ENCODE measurements at places on chromosomes 4 and X.

- DNase-seq: no peak
Observed at GRCh38 chr4:184955636-184956035, 62.7 kb upstream of the HELT start.

- no peak for DNase-seq
Observed at GRCh38 chr4:183099537-183100297, 660 bp downstream of the WWC2 start.

DNA sequence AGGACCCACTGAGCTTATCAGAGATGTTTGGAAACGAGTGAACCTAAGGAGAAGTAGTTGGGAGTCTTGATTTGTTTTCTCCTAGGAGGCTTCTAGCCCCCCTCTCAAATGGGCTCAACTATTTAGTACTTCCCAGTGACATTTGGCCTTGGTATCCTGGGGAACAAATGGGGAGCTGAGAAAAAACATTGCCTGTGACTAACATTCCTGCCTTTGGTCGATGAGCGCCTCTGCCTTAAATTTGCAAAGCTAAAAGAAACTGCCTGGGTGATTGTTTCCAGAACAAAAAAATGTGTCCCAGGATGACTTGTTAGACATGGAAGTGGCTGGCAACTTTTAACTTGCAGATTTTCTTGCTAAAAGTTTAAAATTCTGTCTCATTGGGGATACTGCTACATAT lies 58.8 kb upstream of the IGFBP7 start:
- DNase-seq: no peak

- no peak for DNase-seq
Observed at GRCh38 chr4:98506462-98507132, 151.8 kb downstream of the TSPAN5 start.

- no peak for DNase-seq
Observed at GRCh38 chrX:37993176-37993575, 13.2 kb upstream of the SYTL5 start.

- DNase-seq: no peak
Observed at GRCh38 chrX:142977128-142977914, 48.4 kb upstream of the SPANXN4 start.

DNA sequence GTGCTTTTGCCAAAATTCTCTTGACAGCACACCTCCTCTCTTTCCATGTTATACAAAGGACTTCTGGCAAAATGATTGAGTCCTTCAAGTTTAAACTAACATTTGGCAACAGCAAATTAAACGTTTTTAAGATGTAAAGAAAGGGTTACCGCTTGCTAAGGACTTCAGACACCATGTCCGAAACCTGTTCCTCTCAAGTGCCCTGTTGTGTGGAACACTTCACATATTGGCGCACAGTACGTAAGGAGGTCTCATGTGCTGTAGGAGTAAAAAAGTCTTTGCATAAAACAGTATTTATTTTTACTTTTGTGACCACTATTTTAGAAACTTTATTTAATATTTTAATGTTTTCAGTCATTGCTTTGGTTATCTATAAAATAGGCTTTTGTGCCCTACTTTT lies 33.7 kb upstream of the HPRT1 start:
- no peak for DNase-seq

GRCh38 chr4:140363558-140363957 lies 9.9 kb upstream of the SCOC start:
- no peak for DNase-seq

GRCh38 chrX:20189171-20189570 lies 47.5 kb upstream of the EIF1AX start:
- DNase-seq: no peak

DNA sequence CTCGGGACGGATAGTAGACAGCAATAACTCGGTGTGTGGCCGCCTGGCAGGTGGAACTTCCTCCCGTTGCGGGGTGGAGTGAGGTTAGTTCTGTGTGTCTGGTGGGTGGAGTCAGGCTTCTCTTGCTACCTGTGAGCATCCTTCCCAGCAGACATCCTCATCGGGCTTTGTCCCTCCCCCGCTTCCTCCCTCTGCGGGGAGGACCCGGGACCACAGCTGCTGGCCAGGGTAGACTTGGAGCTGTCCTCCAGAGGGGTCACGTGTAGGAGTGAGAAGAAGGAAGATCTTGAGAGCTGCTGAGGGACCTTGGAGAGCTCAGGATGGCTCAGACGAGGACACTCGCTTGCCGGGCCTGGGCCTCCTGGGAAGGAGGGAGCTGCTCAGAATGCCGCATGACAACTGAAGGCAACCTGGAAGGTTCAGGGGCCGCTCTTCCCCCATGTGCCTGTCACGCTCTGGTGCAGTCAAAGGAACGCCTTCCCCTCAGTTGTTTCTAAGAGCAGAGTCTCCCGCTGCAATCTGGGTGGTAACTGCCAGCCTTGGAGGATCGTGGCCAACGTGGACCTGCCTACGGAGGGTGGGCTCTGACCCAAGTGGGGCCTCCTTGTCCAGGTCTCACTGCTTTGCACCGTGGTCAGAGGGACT lies 5.7 kb upstream of the MSANTD1 start:
- DNase-seq: no peak

DNA sequence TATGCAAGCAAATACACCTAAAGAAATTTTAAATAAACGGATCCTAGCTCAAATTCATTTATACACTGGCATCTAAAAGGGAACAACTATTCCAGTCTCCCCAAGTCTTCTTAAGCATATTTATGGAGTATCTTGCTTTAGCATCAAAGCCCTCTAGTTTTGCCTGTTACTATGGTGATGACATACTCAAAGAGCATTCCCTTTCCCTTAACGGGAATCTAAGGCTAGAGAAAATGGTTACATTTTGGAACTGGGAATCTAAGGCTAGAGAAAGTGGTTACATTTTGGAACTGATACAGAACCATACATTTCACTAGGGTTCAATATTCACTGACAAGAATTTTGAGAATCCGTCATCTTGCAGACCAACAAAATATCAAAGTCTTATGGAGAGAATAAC lies 271.2 kb downstream of the CHIC1 start:
- DNase-seq: no peak

DNA sequence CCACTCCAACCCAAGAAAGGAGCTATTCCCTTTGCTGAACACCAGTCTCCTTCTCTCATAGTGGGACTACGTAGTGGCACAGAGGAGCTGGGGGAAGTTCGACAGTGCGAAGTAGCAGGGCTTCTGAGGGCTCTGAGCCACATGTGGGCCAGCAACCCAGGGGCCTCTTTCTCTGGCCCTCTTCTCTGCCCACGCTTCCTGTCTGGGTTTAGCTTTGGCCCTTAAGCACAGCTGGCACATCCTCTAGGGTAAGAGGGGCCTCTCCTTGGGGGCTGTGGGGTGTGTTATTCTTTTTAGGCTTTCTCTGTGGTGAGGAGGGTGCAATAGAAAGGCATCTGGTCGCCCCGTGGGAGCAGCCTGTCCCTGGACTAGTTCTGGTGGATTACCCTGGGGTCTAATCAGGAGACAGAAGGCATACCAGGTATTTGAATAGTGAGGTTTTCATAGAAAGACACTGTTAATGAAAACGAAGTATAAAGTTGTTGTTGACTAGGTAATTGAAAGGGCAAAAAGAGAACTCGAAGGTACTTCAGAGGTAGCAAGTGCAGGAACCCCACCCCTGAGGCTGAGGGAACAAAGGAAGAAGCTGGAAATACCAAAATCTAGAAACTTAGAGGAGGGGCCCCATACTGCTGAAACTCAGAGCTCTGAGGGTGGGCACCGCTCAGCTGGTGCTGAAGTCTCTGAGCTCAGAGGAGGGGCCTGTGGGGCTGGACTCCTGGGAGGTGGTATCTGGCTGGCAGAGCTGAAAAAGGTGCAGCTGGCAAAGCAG lies 151.9 kb upstream of the RPS6KA3 start:
- DNase-seq: peak; percentile 10

- DNase-seq: no peak
Observed at GRCh38 chrX:132565273-132565672, 76.4 kb upstream of the MBNL3 start.

- DNase-seq: no peak
Observed at GRCh38 chr4:63348735-63349673, 1060.2 kb downstream of the TECRL start.

- DNase-seq: no peak
Observed at GRCh38 chr4:145216535-145216934, 36.1 kb upstream of the OTUD4 start.

DNA sequence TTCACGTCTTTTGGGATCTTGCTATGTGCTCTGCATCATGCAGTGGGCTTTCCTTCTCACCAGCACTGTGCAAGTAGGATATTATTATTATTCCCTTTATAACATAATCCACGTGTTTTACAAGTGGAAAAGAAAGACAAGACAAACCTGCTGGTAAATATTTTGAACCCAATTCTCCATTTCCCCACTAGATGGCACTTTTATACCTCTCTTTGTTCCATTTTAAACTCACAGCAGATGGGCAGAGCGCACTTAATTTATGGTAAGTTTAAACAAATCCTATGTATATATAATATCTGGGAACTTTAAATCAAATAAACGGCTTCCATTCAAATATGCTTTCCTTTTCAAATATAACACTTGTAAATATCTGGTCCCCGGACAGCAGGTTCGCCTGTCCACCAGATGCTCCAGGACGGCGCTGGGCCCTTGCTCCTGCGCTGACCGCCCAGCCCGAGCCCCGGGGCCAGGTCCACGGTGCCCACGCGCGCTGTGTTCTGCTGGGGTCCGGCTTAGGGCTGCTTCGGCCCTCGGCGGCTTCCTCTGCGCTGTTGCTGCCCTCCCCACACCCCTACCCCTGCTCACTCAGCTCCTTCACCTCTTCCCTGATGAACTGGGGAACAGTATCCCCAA lies 31.1 kb downstream of the F11 start:
- DNase-seq: no peak

DNA sequence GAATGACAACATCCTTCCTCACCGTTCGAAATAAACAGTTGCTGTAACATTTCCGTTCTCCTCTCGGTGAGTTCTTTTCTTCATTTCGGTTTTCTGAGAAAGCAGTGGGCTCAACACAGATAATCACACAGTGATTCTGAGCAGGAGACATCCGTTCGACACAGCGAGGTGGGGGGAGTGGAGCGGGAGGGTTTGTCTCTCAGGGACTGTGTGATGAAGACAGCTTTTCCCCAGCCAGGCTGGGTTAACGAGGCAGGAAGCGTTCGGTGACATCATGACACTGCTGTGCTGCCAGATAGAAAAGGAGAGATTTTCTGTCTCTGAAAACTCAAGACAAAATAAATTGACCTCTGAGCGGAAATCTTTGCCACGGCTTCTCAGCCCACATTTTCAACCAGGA lies 119.3 kb downstream of the CRLF2 start:
- DNase-seq: no peak
